ENCODE measurements at places on chromosomes 6 and 20. TPM values are rescaled to one million over a fixed set of nuclear protein-coding genes. Genes with fewer than 3 reads are reported as not detected.
A peak's percentile ranks its signal among the peaks of the same experiment; 100 is the strongest.

GRCh38 chr6:79188885-79189480 is 45.5 kb downstream of the HMGN3 start:
- peaks cover 28% of the 10 kb centered on the region for H3K4me1 ChIP-seq
- H3K4me3 ChIP-seq = no peak overlapping the region
- DNase-seq = no peak
- H3K27me3 ChIP-seq = peaks cover 2% of the 10 kb centered on the region
- no peaks in the 10 kb centered on the region for H3K36me3 ChIP-seq

NT5E gene
- 6.4 TPM for total RNA-seq

KHDRBS2 gene
- not detected for total RNA-seq

PAX1 gene
- total RNA-seq = not detected

DNA sequence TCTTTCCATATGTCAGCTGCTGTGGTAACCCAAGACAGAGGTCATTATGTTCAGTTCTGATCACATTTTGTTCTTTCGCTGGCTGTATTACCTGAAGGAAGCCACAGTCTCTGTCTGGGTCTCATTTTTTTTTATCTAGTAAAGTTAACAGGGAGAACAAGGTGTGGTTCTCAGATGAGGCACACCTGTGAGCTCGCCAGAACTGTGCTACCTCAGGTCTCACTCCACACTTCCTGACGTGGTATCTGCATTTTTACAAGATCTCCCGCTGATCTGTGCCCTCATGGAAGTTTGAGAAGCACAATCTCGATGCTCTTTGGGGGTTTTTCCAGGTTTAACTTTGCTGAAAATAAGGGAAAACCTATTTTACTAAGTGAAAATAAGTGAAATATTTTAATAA is 169.5 kb upstream of the CENPW start:
- H3K27me3 ChIP-seq = no peaks in the 10 kb centered on the region
- no peaks in the 10 kb centered on the region for H3K4me1 ChIP-seq
- no peak for DNase-seq
- H3K36me3 ChIP-seq = peaks cover 4% of the 10 kb centered on the region
- H3K27ac ChIP-seq = no peak overlapping the region
- no peak overlapping the region for H3K4me3 ChIP-seq

GRCh38 chr20:25052255-25053194 is 5.4 kb downstream of the ACSS1 start:
- peaks cover 2% of the 10 kb centered on the region for H3K27me3 ChIP-seq
- peaks cover 62% of the 10 kb centered on the region for H3K4me1 ChIP-seq
- H3K4me3 ChIP-seq = no peak overlapping the region
- H3K27ac ChIP-seq = no peak overlapping the region

GRCh38 chr6:82396964-82397751 is 33.5 kb downstream of the TPBG start:
- no peaks in the 10 kb centered on the region for H3K4me1 ChIP-seq
- DNase-seq = no peak
- no peaks in the 10 kb centered on the region for H3K36me3 ChIP-seq
- H3K4me3 ChIP-seq = no peak overlapping the region
- H3K27me3 ChIP-seq = no peaks in the 10 kb centered on the region

CDH26 gene
- total RNA-seq = 0.45 TPM

DNA sequence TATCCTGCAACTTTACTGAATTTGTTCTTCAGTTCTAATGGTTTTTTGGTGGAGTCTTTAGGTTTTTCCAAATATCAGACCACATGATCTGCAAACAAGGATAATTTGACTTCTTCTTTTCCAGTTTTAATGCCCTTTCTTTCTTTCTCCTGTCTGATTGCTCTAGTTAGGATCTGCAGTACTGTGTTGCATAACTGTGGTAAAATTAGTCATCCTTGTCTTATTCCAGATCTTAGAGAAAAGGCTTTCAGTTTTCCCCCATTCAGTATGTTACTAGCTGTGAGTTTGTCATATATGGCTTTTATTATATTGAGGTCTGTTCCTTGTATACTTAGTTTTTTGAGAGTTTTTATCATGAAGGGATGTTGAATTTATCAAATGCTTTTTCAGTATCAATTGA is 4.3 kb downstream of the MICA start:
- no peak for DNase-seq
- H3K4me1 ChIP-seq = peaks cover 40% of the 10 kb centered on the region
- H3K4me3 ChIP-seq = no peak overlapping the region
- no peaks in the 10 kb centered on the region for H3K27me3 ChIP-seq

DNA sequence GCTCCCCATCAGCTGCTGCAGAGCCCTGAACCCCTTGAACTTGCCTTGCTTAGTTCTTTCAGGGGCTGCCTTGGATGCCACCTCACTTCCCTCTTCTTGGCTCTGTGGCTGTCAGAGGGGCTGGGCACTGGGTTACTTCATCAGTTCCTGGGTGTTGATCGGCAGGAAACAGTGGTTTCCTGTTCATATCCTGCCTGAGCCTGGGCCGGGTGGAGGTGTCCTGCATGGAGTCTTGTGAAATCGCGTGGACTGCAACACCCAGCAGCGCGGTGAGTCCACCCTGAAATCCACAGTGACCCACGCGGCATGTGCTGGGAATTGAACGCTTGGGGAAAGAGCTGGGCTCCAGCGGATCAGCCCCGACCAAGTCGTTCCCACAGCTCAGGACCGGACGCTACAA is 97.5 kb downstream of the CDH26 start:
- H3K27me3 ChIP-seq = peaks cover 57% of the 10 kb centered on the region
- H3K4me1 ChIP-seq = peaks cover 10% of the 10 kb centered on the region
- H3K36me3 ChIP-seq = no peaks in the 10 kb centered on the region
- no peak overlapping the region for H3K27ac ChIP-seq
- DNase-seq = no peak
- no peak overlapping the region for H3K4me3 ChIP-seq

- H3K27me3 ChIP-seq = no peaks in the 10 kb centered on the region
- no peak overlapping the region for H3K27ac ChIP-seq
- peaks cover 30% of the 10 kb centered on the region for H3K36me3 ChIP-seq
These were observed 14.1 kb downstream of the MYBL2 start for GRCh38 chr20:43680981-43681380.

DNA sequence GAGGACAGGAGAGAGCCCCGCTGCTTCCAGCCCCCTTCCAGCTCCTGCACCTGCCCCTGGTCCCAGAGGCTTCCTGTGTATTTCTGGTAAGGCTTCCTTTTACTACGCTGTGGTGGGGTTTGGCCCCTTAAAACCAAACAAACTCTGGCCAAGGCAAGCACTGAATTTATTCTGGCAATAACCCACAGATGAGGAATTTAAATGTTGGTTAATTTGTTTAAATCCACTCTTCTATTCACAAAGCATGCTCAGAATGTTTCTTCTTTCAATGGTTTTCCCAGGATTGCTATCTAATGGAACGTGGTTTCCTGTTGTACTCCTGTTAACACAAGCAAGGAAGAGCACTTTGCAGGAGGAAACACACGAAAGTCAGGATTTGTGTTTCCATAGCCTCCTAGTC is 236.5 kb upstream of the FOXQ1 start:
- peaks cover 62% of the 10 kb centered on the region for H3K4me1 ChIP-seq
- no peak overlapping the region for H3K4me3 ChIP-seq
- no peaks in the 10 kb centered on the region for H3K27me3 ChIP-seq

DNA sequence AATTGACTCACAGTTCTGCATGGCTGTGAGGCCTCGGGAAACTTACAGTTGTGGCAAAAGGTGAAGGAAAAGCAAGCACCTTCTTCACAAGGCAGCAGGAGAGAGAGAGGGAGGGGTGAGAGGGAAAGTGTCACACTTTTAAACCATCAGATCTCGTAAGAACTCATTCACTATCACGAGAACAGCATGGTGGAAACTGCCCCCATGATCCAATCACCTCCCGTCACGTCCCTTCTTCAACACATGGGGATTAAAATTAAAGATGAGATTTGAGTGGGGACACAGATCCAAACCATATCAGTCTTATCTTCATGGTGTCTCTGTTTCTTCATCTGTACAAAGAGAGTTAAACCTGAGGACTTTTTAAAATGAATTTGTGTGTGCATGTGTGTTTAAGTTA is 13.7 kb upstream of the BTN1A1 start:
- no peak overlapping the region for H3K27ac ChIP-seq
- H3K4me3 ChIP-seq = no peak overlapping the region
- peaks cover 2% of the 10 kb centered on the region for H3K4me1 ChIP-seq
- H3K27me3 ChIP-seq = no peaks in the 10 kb centered on the region
- no peak for DNase-seq

- no peak overlapping the region for H3K4me3 ChIP-seq
- H3K27me3 ChIP-seq = no peaks in the 10 kb centered on the region
- no peak for DNase-seq
- no peak overlapping the region for H3K27ac ChIP-seq
- peaks cover 7% of the 10 kb centered on the region for H3K36me3 ChIP-seq
- peaks cover 66% of the 10 kb centered on the region for H3K4me1 ChIP-seq
These were observed 32.2 kb downstream of the DCBLD1 start for GRCh38 chr6:117514655-117515054.

FAM120B gene
- 10.7 TPM for total RNA-seq

- no peak overlapping the region for H3K27ac ChIP-seq
- DNase-seq = no peak
- H3K4me3 ChIP-seq = no peak overlapping the region
- H3K4me1 ChIP-seq = peaks cover 8% of the 10 kb centered on the region
- H3K36me3 ChIP-seq = no peaks in the 10 kb centered on the region
- H3K27me3 ChIP-seq = peaks cover 54% of the 10 kb centered on the region
These were observed 10.7 kb downstream of the HCK start for GRCh38 chr20:32062776-32063170.

C6orf163 gene
- 0.79 TPM for total RNA-seq

- no peaks in the 10 kb centered on the region for H3K36me3 ChIP-seq
- H3K27me3 ChIP-seq = no peaks in the 10 kb centered on the region
- H3K4me3 ChIP-seq = no peak overlapping the region
- H3K27ac ChIP-seq = no peak overlapping the region
These were observed 12.2 kb upstream of the GCLC start for GRCh38 chr6:53556986-53557715.

- DNase-seq = no peak
- H3K27ac ChIP-seq = peak overlapping the region; percentile 66
- H3K4me3 ChIP-seq = peak overlapping the region; percentile 14
- H3K36me3 ChIP-seq = no peaks in the 10 kb centered on the region
- no peaks in the 10 kb centered on the region for H3K27me3 ChIP-seq
These were observed 30.7 kb downstream of the PARD6B start for GRCh38 chr20:50762045-50762422.

DNA sequence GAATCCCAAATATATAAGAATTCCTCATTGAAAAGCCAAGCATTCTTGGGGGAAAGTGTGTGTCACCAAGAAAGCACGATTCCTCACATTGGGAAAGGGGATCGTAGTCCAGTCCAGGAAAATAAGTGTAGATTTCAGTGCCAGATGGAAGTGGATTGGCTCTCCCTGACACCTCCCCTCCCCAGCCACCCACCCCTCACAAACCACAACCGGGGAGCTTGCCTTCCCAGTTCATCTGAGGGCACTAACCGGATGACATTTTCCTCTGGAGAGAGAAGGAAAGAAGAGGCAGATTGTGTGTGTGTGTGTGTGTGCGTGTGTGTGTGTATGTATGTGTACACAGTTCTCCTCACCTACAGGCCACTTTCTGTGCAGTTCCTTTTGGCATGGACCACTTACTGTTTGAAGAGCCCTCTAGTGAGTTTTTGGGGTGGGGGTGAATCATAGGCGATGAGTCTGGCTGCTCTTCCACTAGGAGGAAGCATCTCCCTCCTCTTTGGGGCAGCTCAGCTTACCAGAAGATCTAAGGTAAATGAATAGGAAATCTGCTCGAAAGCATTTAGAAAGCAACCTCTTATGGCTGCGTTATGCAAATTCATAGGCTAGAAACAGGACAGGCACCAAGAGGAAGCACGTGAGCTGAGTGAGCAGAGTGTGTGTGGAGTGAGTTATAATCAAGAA is 20.8 kb downstream of the DAAM2 start:
- no peak overlapping the region for H3K4me3 ChIP-seq
- no peak overlapping the region for H3K27ac ChIP-seq
- H3K4me1 ChIP-seq = no peaks in the 10 kb centered on the region
- no peaks in the 10 kb centered on the region for H3K36me3 ChIP-seq
- H3K27me3 ChIP-seq = no peaks in the 10 kb centered on the region
- no peak for DNase-seq

CRNKL1 gene
- total RNA-seq = 103 TPM

EFCAB8 gene
- 0.22 TPM for total RNA-seq

STMND1 gene
- not detected for total RNA-seq

- no peak overlapping the region for H3K4me3 ChIP-seq
- H3K4me1 ChIP-seq = peaks cover 48% of the 10 kb centered on the region
- no peaks in the 10 kb centered on the region for H3K27me3 ChIP-seq
- peaks cover under 1% of the 10 kb centered on the region for H3K36me3 ChIP-seq
These were observed 8.1 kb downstream of the GFRA4 start for GRCh38 chr20:3655131-3655405.

DNA sequence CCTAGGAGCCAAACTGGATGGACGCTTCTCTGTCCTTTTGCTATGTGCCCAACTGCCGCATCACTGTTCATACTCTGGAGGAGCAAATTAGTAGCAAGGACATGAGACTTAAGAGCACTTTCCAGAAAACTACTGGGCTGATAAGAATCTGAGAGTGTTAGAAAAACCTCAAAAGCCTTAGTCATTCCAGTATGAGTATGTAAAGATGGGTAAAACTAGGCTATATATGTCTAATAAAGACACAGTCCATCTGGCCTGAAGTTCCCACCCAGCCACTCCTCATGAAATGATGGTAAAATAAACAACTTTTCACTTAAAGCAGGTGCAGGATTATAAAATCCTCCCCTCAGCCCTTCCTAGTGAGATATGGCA is 30.6 kb downstream of the SHLD1 start:
- H3K27ac ChIP-seq = no peak overlapping the region
- DNase-seq = no peak
- peaks cover 57% of the 10 kb centered on the region for H3K4me1 ChIP-seq

TMEM244 gene
- not detected for total RNA-seq

SLC22A7 gene
- 22.6 TPM for total RNA-seq

DNA sequence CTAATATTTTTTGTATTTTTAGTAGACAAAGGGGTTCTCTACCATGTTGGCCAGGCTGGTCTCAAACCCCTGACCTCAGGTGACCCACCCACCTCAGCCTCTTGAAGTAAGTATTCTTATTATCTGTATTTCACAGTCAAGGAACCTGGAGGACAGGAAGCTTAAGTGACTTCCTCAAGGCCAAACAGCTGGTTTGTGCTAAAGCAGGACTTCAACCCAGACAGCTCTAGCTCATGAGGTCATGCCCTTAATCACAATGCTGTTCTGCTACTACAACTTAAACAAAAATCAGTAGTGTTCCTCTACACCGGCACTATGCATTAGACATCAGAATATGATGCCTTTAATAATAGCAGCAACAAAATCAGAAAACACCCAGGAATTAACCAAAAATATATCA is 168.9 kb downstream of the ADGB start:
- H3K27me3 ChIP-seq = no peaks in the 10 kb centered on the region
- H3K36me3 ChIP-seq = no peaks in the 10 kb centered on the region
- no peak overlapping the region for H3K4me3 ChIP-seq
- no peak for DNase-seq
- no peak overlapping the region for H3K27ac ChIP-seq

Data from HepG2 (cell line).